Fibroblast of villous mesenchyme (primary cell): ENCODE measurements at places on chromosomes 1 and 21. TPM values are rescaled to one million over a fixed set of nuclear protein-coding genes. Genes with fewer than 3 reads are reported as not detected.

TMEM201 gene
- total RNA-seq, result 6.8 and 6.9 TPM in 2 replicates

GPR52 gene
- 1.9 and 2.6 TPM in 2 replicates for total RNA-seq

NSUN4 gene
- total RNA-seq, result 11.9 and 22.9 TPM in 2 replicates

S100A7 gene
- not detected in 2 replicates for total RNA-seq

CCDC185 gene
- not detected in 2 replicates for total RNA-seq
